HFFc6 (cell line): ENCODE measurements at places on chromosomes 16 and 17.

DNA sequence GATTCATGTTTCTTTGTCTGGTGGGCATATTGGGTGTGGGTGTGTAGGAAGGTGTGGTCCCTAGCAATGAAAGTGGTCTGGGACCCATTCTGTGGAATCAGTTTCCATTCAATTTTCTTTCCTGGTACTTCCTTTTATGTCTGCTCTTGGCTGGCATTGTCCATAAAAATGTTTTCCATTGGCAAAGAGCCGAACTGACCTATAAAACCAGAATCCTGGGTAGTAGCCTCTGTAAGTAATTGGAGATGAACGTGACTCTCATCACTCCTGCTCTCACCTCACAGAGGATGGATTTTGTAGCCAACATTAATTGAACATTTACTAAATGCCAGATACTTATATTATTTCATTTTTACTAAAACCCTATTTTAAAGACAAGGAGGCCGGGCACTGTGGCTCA lies 66.5 kb upstream of the IRX3 start:
- H3K4me3 ChIP-seq: no peak overlapping the region
- H3K27ac ChIP-seq: no peak overlapping the region
- peaks cover 25% of the 10 kb centered on the region for H3K36me3 ChIP-seq
- peaks cover 16% of the 10 kb centered on the region for H3K4me1 ChIP-seq
- H3K27me3 ChIP-seq: peaks cover 14% of the 10 kb centered on the region
- no peak for DNase-seq

- H3K4me1 ChIP-seq: no peaks in the 10 kb centered on the region
- no peaks in the 10 kb centered on the region for H3K27me3 ChIP-seq
- H3K36me3 ChIP-seq: no peaks in the 10 kb centered on the region
- H3K27ac ChIP-seq: no peak overlapping the region
These were observed 20.8 kb downstream of the CEP112 start for GRCh38 chr17:66171172-66171571.

DNA sequence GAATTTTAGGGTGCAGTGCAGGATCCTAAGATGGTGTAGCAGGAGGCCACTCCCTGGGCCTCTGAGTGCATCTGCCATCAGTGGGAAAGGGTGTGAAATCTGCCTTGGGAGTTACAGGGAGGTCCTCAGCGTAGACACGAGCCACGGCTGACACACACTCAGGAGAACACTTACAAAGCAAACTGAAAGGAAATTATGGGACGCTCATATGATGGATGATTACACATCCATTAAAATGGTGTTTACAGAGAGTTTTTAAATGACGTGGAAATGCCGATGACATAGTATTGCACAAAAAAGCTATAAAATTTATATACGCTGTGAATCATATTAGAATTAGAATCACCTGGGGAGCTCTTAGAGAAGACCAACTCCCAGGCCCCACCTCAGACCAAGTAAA lies 175.2 kb downstream of the CCDC182 start:
- no peaks in the 10 kb centered on the region for H3K36me3 ChIP-seq
- DNase-seq: no peak
- no peak overlapping the region; the same call in 1 of the 2 replicates for H3K4me3 ChIP-seq
- peaks cover 31% of the 10 kb centered on the region for H3K4me1 ChIP-seq
- H3K27ac ChIP-seq: no peak overlapping the region
- peaks cover 1% of the 10 kb centered on the region; the same call in 1 of the 2 replicates for H3K27me3 ChIP-seq

DNA sequence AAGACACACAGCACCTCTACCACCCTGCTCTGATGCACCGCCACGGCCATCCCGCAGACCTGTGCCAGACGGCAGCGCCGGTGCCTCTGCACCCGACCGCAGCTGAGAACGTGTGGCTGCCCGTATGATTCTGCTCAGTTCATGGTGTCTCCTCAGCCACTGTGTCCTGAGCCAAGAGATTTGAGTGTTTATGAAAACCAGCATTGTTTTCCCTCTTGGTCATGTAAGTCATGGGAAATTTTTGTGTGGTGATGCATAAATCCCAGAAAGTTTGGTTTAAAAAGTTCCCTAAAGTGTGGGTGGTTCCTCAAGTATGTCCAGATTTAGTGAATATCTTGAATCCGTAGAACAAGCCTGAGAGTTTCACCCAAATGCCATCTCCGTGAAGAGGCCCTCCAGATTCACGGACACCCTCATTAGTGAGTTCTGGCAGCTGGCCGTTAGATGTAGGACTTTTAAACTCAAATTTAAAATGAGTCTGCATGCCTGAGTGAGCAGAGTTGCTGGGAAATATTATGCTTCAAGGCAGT lies 57.6 kb downstream of the CDRT4 start:
- H3K27me3 ChIP-seq: no peaks in the 10 kb centered on the region
- H3K27ac ChIP-seq: peak overlapping the region; percentile 96
- H3K36me3 ChIP-seq: no peaks in the 10 kb centered on the region
- peak overlapping the region; percentile 89 for H3K4me3 ChIP-seq
- peak; percentile 94 for DNase-seq

- DNase-seq: no peak
- H3K4me1 ChIP-seq: peaks cover 46% of the 10 kb centered on the region
- peaks cover 9% of the 10 kb centered on the region; the same call in 1 of the 2 replicates for H3K36me3 ChIP-seq
- H3K4me3 ChIP-seq: no peak overlapping the region
- no peaks in the 10 kb centered on the region for H3K27me3 ChIP-seq
These were observed 22.9 kb upstream of the PHAF1 start for GRCh38 chr16:67086822-67087221.

GRCh38 chr17:48483004-48483403 lies 47.8 kb downstream of the HOXB1 start:
- H3K4me1 ChIP-seq: peaks cover 55% of the 10 kb centered on the region
- peak; percentile 7 for DNase-seq
- peak overlapping the region; percentile 95 for H3K27ac ChIP-seq
- peak overlapping the region; percentile 67 for H3K4me3 ChIP-seq
- H3K36me3 ChIP-seq: no peaks in the 10 kb centered on the region
- H3K27me3 ChIP-seq: no peaks in the 10 kb centered on the region; the same call in 1 of the 2 replicates

GRCh38 chr17:877630-878029 lies 95.5 kb downstream of the MRM3 start:
- H3K27ac ChIP-seq: no peak overlapping the region
- peaks cover 15% of the 10 kb centered on the region for H3K36me3 ChIP-seq
- H3K4me3 ChIP-seq: no peak overlapping the region

DNA sequence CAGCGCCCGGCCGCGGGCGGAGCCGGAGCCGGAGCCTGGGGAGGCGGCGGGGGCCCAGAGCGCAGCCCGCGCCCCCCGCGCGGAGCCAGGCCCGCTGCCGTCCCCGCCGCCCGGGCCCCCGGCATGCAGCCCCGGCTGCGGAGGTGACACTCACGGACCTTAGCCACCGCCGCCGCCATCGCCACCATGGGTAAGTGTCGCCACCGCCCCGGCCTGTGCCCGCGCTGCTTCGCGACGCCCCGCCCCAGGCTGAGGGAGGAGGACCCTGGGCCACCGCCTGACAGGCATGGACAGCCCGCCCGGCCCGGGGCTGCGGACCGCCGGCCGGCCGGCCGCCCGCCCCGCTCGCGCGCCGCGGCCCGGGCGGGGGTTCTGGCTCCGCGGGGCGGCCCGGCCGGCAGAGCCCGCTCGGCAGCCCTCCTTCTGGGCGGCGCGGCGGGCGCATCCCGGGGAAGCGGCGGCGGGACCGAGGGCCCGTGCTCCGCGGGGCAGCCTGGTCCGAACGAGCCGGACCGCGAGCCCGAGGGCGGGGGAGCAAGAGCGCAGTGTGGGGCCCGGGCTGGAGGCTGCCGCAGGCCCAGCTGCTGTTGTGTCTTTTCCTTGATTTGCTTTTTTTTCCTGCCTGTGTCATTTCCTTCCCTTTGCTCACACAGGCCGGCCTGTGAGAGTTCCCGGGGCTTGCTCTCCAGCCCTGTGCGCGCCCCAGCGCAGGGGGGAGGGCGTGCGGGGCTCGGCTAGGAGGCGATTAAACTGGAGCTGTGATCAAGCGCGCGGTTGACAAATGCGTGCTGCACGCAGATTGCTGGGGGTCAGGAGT lies 565 bp downstream of the MAP3K3 start:
- H3K27ac ChIP-seq: peak overlapping the region; percentile 86
- peaks cover 45% of the 10 kb centered on the region for H3K4me1 ChIP-seq
- peak overlapping the region; percentile 98 for H3K4me3 ChIP-seq
- H3K36me3 ChIP-seq: no peaks in the 10 kb centered on the region

- H3K27me3 ChIP-seq: no peaks in the 10 kb centered on the region
- H3K4me3 ChIP-seq: no peak overlapping the region
- no peaks in the 10 kb centered on the region for H3K36me3 ChIP-seq
- no peak overlapping the region for H3K27ac ChIP-seq
- no peaks in the 10 kb centered on the region for H3K4me1 ChIP-seq
These were observed 16.6 kb downstream of the GP2 start for GRCh38 chr16:20310421-20311395.

DNA sequence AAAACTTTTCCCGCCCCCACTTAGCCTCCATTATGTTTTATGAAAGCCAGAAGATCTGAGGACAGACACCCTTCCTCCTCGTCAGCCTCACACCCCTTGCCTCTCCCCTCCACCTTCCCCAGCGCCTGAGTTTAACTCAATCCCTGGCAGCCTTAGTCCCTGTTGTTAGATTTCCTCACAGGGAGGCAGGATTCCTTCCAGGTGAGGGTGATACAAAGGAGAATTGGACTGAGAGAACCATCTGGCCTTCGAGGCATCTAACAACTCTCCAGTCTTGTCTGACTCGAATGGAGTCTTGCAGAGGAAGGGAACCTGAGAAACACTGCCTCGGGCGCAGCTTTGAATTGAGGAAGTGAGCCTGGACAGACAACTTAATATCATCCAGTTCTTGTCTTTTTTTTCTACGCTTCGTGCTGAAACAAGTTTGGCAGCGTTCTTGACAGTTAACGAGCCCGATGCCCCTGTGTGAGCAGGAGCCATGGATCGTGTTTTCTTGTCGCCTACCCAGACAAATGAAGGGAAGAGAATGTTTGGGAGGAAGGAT lies 1.3 kb upstream of the ZNF768 start:
- no peaks in the 10 kb centered on the region; the same call in 1 of the 2 replicates for H3K27me3 ChIP-seq
- H3K36me3 ChIP-seq: 0 out of 2 replicates have a peak, but pooled peaks cover 6% of the 10 kb centered on the region
- DNase-seq: no peak
- H3K27ac ChIP-seq: peak overlapping the region; percentile 93

DNA sequence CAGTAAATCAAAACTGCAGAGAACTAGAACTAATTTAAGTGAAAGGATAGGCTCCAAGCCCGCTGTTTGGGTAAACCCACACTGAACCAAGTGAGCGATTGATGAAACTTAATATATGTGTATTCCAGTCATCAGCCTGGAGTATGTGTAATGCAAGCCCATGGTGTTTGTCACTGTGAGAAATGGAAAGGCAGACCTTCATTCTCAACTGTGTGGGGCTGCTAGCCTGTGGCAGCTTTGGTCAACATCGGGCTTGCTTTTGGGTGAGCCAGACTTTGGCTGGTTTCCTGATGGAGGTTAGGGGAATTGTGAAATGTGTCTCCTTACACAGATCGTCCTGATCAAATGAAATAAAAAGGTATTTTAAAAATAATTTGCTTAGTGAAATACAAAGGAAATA lies 279.9 kb downstream of the IRX3 start:
- H3K36me3 ChIP-seq: peaks cover 3% of the 10 kb centered on the region
- DNase-seq: no peak
- H3K4me1 ChIP-seq: no peaks in the 10 kb centered on the region
- H3K4me3 ChIP-seq: no peak overlapping the region
- no peak overlapping the region for H3K27ac ChIP-seq

- H3K27ac ChIP-seq: peak overlapping the region; percentile 38; the same call in 1 of the 2 replicates
- H3K27me3 ChIP-seq: 0 out of 2 replicates have a peak, but pooled peaks cover 2% of the 10 kb centered on the region
- H3K4me1 ChIP-seq: peaks cover 67% of the 10 kb centered on the region
- H3K4me3 ChIP-seq: no peak overlapping the region
- DNase-seq: no peak
These were observed 60.5 kb downstream of the CMIP start for GRCh38 chr16:81505011-81505661.

DNA sequence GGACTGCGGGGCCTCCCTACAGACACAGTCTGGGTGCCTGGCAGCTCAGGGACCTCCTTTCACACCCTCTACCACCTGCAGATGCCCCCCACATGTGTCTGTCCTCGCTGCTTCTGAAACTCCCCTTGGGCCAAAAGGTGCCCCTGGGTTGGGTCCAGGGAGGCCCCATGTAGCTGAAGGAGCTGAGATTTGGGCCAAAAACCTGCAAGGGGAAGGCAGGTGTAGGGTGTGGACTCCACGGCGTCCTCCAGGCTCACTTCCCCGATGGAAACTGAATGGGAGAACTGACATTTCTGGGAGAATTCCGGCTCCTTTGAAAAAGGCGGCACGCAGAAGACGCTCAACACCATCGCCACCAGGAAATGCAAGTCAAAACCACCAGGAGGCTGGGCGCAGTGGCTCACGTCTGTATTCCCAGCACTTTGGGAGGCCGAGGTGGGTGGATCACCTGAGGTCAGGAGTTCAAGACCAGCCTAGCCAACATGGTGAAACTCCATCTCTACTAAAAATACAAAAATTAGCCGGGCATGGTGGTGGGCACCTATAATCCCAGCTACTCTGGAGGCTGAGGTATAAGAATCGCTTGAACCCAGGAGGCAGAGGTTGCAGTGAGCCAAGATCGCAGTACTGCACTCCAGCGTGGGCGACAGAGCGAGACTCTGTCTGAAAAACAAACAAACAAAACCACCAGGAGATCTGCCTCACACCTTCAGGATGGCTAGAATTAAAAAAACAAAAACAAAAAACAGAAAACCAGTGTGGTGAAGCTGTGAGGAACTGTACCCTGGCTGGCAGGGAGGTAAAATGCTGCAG lies 13.2 kb upstream of the BAIAP2 start:
- H3K4me3 ChIP-seq: no peak overlapping the region
- H3K4me1 ChIP-seq: peaks cover 23% of the 10 kb centered on the region
- peaks cover 3% of the 10 kb centered on the region for H3K36me3 ChIP-seq
